ENCODE measurements at places on chromosomes 6 and 20.

DNA sequence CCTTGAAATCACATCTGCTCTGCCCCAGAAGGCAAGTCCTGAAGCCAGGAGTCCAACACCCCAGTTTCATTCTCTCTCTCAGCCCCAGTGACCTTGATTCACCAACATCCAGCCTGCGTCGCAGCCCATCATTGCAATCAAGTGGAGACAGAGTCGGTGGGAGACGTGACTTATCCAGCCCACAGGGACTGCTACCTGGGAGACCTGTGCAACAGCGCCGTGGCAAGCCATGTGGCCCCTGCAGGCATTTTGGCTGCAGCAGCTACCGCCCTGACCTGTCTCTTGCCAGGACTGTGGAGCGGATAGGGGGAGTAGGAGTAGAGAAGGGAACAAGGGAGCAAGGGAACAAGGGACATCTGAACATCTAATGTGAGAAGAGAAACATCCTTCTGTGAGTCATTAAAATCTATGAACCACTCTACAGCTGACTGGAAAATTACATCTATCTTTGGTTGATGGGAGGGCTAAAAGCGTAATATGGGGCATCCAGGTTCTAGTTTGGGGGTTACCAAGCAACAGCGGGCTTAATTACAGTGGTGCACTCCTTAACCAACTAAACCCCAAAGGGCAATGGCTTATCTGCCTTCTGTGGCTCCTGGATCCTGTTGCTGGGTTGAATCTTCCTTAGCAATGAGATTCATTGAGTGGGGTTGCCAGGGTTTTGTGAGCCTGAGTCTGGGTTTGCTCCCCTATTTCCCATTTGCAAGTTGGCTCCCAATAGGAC, 2.5 kb downstream of the LY6G6D start:
- no peak for DNase-seq

DNA sequence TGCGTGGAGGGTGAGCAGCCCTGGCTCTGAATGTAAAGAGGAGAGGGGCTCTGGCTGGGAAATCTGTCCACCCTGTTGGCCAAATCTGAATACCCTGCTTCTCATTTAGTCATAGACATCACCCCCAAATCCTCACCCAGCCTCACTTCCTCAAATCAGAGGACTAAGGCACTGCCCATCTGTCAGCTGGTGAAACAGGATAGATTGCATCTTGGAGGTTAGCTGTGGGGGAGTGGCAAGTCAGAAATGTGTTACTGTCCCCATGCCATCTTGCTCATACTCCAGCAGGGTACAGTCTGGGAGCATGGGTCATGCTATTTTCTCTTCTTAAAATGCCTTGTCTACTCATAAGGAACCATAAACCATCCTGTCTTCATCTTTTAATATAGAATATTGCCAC, 9.5 kb upstream of the DTNBP1 start:
- no peak for DNase-seq

DNA sequence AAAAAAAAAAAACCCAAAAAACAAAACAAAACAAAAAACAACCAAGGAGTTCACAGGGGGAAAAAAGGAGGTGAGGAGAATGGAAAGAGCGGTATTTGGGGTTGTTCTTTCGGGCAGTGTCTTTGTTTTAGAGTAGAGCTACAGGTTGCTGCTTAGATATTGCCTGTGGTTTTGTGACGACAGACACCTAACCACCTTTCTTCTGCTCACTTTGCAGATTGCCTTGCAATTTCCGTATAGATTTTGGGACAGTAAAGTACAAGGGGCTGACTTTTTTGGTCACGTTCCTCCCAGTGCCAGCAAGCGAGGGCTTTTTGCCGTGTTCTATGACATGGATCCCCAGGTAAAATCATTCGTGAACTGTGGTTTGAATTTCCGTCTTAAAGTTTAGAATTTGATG, 50.9 kb downstream of the DEK start:
- no peak for DNase-seq

- no peak for DNase-seq
Measured at GRCh38 chr20:33569802-33570391, 80.0 kb downstream of the CBFA2T2 start.

DNA sequence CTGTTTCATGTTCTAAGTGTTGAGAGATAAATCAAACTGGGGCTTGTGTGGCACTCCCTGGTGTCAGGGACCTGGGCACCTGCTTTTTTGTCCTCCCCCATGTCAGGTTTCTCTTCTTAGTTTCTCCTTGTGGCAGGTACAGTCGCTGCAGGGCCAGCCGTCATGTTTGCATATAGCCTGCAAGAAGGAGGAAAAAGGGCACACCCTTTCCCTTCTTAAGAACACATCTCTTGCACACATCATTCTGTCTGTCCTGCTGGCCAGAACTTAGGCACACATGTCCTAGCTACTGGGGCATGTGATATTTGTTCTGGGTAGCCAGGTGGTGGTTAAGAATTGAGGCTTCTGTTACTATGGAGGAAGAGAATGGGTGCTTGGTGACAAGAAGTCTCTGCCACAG, 27.9 kb downstream of the CDC5L start:
- DNase-seq = no peak

- DNase-seq = no peak
Measured at GRCh38 chr6:12927746-12928145, 211.2 kb downstream of the PHACTR1 start.

DNA sequence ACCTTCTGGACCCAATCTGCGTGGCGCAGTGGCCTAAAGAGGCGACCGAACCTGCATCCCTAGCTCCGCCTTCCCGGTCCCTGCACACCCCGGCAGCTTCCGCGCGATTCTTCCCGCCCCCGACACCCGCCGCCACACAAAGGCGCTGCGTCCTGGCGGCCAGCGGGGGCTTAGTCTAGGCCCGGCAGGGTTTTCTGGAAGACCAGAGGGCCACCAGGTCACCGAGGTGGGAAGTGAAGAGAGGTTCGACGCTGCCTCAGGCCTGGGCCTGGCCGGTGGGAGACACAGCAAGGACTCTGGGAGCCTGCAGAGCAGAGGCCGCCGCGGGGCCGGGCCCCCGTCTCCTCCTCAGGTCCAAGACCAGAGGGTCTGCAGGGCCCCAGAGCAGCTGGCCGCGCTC, 154.9 kb downstream of the OR2B2 start:
- DNase-seq = no peak

- DNase-seq = no peak
Measured at GRCh38 chr20:53708129-53708968, 114.7 kb upstream of the ZNF217 start.

GRCh38 chr6:63705707-63706106, 70.1 kb downstream of the PHF3 start:
- no peak for DNase-seq

DNA sequence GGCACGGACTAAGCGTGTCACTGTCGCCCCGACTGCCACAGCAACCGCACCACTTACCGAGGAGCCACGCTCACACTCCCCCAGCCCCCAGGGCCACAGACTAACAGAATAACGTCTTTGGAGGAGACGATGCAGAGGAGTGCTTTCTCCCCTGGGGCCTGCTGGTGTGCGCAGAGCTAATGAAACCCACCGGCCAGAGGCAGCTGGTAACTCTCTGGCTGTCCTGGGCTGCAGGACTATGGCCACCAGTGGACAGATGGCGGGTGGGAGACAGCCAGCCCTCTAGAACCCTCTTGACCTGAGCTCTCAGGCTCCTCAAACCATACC, 228.0 kb downstream of the DLL1 start:
- no peak for DNase-seq

DNA sequence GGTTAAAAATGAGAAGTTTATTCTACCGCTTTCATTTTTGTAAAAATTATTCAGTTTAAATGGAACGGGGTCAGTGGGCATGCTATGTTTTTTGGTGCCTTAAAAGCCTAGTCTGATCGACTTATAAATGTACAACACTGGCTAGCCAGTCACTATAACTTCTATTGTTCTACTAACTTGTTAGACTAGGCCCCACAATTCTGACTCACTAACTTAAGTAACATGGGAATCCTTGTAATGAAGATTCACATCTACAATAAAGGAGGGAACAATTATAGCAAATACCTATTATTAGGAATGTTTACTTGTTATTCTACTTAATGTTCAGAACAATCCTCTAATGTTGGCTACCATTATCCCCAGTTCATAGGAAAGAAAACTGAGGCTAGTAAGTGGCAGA, 28.5 kb downstream of the REPS1 start:
- DNase-seq = no peak

- no peak for DNase-seq
Measured at GRCh38 chr6:46784535-46784934, 8.7 kb upstream of the MEP1A start.

GRCh38 chr6:132768051-132768517, 10.4 kb upstream of the VNN2 start:
- no peak for DNase-seq

DNA sequence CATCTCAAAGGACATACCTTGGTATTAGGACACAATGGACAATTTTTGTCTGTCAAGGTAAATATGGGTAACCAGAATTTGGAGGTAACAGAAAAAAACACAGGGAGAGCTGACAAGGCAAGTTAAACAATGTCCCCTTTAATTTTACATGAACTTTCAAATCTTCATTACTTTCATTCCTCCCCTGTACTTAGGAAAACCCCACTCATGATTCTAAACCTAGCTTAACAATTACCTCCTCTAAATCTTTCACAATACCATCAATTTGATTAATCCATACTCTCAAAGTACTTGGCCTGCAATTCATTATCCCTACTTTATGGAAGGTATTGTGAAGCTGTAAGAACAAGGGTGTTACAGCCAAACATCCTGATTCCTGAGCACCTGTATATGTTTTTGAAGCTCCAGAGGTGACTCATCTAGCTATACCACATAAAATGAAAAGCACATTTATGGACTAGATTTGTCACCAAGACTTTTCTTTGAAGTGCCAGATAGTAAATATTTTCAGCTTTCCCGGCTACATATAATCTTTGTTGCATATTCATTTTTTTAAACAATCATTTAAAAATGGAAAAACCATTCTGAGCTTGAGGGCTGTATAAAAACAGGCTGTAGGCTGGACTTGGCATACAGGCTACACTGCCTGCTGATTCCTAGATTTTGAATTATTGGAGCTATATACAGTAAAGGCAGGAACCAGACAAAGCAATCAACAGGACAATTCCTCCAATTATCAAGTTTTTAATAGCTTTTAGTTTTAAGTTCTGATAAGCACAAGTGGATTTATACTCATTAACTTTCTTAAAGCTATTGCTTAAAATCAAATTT, 22.9 kb downstream of the DEK start:
- DNase-seq = no peak

DNA sequence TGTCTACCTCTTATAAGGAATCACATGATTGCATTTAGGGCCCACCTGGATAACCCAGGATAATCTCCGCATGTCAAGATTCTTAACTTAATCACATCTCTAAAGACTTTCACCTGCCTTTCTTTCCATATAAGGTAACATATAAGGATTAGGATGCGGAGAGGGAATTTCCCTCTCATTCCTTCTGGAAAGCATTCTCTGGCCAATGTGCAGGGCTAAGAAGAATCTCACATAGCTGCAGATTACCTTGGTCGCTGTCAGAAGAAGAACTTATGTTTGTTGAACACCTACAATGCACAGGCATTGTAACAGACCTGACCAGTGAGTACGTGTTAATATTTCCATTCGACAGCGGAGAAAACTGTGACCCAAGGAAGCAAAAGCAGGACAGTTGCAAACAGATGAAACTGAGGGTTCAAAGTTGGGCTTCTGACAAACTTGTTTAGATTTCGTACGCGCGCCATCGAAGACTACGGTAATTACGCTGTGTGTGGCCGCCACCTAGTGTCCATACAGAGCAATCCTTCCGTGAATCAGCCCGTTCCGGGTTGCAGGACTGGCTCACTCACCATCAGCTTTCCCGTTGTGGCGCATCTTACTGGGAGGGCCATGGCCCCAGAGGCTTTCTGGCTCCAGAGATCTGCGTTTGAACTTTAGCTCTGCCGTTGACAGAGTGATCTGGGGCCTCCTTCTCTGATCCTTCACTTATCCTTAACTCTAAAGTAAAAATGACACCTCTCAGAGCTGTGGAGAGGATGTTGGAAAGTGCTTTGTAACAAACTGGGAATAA, 9.5 kb downstream of the C20orf202 start:
- peak; percentile 37 for DNase-seq

DNA sequence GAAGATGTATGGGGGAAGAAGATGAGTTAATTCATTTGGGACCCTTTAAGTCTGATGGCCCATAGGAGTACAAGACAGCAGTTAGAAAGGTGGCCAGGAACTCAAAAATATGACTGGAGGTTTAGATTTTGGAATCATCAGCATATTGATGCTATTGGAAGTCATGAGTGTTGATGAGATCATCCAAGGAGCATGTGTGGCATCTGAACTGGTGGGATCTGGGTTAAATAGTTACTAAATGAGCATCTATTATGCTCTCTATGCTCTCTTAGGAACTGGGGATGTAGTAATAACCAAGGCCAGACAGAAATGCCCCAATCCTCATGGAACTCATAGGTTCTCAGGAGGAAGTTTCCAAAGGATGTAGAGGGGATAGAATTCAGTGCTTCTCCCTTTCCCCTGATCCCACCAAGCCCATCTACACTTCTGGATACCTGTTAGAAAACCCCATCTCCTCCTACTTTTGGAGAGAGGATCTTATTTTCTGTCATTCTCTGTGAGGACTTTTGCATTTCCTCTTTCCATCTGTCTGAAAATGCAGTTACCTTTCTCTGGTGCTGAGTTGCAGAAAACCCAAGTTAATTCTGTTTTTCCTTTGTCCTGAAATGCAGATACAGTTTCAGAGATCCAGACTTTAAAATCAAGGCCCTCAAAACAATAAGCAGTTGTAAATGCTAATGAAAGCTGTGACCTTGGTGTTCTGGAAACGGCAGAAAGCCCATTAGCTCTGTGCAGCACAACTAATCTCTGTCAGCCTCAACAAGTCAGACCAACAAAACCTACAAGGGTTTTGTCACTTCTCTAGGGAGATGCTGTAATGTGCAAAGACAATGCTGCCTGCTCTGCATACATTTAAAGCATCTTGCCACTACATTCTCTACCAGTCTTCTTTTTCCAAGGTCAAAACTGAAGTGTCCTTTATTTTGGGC, 65.8 kb downstream of the TBC1D7 start:
- DNase-seq = no peak

DNA sequence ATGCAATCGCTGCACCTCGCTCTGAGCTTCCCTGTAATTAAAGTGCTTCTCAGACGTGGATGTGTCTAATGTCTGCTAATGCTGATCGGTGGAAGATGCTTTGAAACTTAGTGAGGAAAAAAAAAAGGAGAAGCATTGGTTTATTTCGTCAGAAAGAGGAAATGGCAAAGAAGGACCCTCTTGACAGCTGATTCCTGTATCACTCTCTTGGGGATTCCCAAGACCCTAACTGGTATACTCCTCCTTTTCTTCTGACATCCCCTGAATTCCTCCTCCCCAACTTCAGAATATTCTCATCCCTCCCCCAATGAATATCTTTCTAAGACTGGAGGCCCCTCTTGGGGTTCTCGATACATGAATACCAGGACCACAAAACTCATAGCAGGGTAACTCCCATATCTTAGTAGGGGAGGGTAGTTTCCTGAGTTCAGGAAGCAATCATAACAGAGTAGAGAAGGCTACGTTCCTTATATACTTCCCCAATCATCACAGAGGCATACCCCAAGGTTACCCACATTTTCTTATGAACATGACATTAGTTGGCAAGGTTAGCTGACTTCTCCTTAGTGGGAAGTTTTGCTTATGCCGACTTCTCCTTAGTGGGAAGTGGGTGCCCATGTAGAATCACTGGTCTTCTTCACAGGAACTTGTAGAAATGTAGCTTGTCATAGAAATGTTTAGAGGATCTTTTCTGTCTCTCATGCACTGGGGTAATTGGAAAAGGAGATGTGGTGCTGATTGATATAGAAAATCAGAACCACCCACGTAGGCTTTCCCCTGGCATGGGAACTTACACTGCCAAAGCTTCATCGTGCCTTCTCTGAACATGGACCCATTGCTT, 63.8 kb upstream of the ATXN1 start:
- no peak for DNase-seq
